ENCODE measurements at places on chromosomes 16 and 17.

DNA sequence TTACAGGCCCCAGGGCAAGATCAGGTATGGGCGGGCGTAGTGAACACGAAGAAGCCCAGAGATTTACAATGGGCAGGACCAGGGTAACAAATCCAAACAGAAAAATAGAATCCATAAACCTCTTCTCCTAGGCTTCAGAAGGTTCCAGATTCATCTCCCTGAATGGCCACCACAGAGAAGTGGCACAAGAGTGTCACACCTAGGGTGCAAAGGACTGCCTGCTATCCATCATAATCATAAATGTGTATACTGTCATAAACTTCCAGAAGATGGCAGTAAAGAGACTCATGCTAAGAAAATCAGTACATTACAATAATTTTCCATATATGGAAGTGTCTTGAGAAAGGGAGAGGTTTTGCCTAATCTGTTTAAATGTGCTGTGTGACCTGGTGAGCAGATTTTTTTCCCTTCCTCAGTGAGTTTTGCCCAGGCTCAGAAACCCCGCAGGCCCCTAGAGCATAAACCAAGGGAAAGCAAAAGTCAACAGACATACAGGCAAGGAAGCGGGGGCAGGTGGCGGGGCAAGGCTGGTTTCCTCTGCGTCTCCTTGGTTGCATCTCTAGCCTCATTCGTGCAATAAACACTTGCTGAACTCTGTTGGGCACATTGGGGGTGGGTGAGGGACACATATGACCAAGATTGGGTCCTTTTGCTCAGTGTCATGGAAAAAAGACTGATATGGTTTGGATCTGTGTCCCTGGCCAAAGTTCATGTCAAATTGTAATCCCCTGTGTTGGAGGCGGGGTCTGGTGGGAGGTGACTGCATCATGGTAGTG is 92.0 kb upstream of the CDH5 start:
- no peaks in the 10 kb centered on the region for H3K27me3 ChIP-seq
- H3K27ac ChIP-seq, result no peak overlapping the region
- H3K4me3 ChIP-seq, result no peak overlapping the region
- H3K4me1 ChIP-seq, result peaks cover 9% of the 10 kb centered on the region

DNA sequence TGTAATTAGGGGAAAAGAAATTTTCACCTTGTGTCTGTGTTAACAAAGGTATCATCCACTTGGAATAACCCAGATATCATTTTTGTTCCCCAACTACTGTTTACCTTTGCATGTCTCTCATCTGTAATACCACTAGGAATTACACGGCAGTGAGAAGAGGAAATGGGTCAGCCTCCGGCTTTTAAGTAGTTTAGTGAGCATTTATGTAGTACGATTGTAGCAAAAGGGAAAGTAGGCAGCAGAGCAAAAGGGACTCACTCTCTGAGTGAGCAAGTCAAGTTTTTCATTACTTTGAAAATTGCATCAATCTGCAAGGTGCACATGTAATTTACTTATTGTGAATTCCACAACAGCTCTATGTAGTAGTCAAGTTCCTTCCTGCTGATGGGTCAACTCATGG is 11.2 kb downstream of the PHF12 start:
- H3K4me3 ChIP-seq, result no peak overlapping the region
- DNase-seq, result no peak
- H3K27ac ChIP-seq, result peak overlapping the region; percentile 36
- no peaks in the 10 kb centered on the region for H3K27me3 ChIP-seq

DNA sequence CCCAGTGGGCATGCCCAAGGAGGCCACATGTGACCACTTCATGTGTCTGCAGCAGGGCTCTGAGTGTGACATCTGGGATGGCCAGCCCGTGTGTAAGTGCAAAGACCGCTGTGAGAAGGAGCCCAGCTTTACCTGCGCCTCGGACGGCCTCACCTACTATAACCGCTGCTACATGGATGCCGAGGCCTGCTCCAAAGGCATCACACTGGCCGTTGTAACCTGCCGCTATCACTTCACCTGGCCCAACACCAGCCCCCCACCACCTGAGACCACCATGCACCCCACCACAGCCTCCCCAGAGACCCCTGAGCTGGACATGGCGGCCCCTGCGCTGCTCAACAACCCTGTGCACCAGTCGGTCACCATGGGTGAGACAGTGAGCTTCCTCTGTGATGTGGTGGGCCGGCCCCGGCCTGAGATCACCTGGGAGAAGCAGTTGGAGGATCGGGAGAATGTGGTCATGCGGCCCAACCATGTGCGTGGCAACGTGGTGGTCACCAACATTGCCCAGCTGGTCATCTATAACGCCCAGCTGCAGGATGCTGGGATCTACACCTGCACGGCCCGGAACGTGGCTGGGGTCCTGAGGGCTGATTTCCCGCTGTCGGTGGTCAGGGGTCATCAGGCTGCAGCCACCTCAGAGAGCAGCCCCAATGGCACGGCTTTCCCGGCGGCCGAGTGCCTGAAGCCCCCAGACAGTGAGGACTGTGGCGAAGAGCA is 4.4 kb downstream of the WFIKKN2 start:
- no peak overlapping the region for H3K27ac ChIP-seq
- peaks cover under 1% of the 10 kb centered on the region for H3K27me3 ChIP-seq
- H3K4me1 ChIP-seq, result peaks cover 3% of the 10 kb centered on the region
- H3K36me3 ChIP-seq, result no peaks in the 10 kb centered on the region
- no peak for DNase-seq

- no peak overlapping the region for H3K4me3 ChIP-seq
- peaks cover 2% of the 10 kb centered on the region for H3K36me3 ChIP-seq
- H3K27me3 ChIP-seq, result no peaks in the 10 kb centered on the region
- peak overlapping the region; percentile 64 for H3K27ac ChIP-seq
Measured at GRCh38 chr16:456891-457483, 31.5 kb downstream of the RAB11FIP3 start.

- DNase-seq, result no peak
- H3K27me3 ChIP-seq, result no peaks in the 10 kb centered on the region
- H3K4me3 ChIP-seq, result no peak overlapping the region
- H3K36me3 ChIP-seq, result no peaks in the 10 kb centered on the region
- no peaks in the 10 kb centered on the region for H3K4me1 ChIP-seq
- H3K27ac ChIP-seq, result no peak overlapping the region
Measured at GRCh38 chr17:13099089-13099735, 81.4 kb upstream of the ELAC2 start.

Measured in heart left ventricle (tissue), 16 donors.